Islet precursor cell (in vitro differentiated cells): ENCODE measurements at places on chromosomes 11 and 22.

GRCh38 chr11:130583801-130584211 is 135.4 kb downstream of the ADAMTS15 start:
- peak; percentile 70 for DNase-seq

DNA sequence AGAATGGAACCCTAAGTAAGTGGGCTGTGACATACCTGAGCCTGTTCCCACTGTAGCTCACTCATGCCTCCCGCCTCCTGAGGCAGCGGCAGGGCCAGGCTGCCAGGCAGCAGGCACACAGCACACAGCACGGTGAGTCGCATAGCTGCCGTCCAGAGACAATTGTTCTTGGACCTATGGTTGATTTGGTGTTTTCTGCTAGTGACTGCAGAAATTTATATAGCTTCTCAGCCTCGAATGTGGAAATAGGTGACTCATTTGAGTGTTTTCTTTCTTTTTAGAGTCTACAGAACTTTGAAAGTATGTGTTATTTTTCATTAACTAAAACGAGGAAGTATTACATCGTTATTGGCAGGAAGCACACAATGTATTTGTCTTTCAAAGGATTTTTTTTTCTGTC is at the start of gene MMP7:
Gene MMP7, minus strand, starts transcription at position 190 of the 400 bp plus-strand sequence. Its CDS starts 47 bp downstream, at position 143.
- DNase-seq = peak; percentile 82

DNA sequence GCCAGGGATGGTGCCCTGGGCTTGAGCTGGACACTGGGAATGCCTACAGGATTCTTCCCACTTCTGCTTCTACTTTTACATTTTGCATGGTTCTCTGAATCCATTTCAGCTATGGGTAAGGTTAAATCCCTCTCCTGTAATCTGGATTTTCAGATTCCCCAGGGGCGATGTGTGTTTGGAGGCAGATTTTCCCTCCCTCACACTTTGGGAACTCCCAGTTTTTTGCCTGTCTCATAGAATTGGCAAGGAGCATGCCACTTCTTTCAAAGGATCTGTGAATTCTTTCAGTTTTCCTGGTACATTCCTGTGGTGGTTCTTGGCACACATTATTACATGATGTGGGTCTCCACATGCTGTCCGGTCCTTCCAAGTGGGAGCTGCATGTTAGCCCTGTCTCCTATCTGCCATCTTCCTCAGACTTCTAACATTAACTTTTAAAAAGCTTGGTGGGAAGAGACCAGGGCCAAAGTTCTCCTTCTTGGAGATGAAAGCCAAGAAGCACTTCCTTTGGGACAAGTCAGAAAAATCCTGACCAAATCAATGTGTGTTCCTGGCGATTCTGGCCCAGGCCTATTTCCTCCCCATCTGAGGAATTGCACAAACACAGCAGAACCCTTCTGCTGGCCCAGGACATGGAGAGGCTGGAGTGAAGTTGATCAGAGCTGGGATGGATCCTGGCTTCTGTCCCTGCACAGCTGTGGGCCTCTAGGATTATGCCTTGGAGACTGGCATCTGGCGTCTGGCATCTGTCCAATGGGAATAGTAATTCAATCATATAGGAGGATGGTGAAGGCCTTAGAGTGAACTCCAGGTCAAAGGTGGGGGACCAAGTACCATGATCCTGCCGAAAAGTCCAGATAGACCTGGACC is 5.4 kb upstream of the APOL2 start:
- peak; percentile 23 for DNase-seq

DNA sequence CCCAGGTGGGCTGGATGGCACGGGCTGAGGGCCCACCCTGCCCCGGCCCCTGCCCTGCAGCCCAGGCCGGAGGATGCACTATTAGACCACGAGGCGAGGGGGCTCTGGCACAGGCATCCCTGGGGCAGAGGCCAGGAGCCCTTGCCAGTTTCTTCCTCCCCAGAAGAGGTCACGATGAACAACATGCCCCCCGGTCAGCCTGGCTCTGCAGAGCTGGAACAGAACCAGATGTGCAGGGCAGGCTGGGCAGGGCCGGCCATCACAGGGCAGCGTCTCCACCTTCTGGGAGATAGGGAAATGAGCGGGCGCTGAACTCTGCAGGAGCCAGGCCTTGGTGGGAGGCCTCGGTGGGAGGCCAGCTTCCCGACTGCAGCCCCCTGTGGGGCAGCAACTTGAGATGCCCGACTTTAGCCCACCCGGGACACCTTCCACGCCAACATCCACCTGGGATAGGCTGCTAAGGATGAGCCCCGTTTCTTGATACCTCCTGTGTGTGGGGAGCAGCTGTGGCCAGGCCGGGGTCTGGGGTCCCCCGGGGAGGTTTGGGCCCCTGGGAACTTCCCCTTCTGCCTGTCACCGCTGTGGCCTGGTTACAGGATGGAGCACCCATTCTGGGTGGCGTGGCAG is 21.8 kb upstream of the GNB1L start:
- peak; percentile 52 for DNase-seq

DNA sequence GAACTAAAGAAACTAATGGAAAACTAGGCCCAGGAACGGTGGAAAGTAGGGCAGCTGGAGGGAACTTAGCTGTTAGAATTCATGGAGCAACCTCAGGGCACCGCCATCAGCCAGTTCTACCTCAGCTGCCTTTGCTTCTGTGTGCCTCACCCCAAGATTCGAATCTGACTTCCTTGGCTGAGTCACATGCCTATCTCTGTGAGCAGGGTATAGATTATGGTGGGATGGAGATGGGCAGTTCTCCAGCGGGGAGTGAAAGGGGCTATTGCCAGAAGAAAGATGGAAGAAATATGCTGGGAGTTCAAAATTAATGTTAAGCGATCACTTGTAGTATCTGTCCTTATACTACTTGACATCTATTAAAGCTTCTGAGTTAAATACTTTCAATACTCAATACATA is 18.9 kb upstream of the VWA5A start:
- no peak for DNase-seq

DNA sequence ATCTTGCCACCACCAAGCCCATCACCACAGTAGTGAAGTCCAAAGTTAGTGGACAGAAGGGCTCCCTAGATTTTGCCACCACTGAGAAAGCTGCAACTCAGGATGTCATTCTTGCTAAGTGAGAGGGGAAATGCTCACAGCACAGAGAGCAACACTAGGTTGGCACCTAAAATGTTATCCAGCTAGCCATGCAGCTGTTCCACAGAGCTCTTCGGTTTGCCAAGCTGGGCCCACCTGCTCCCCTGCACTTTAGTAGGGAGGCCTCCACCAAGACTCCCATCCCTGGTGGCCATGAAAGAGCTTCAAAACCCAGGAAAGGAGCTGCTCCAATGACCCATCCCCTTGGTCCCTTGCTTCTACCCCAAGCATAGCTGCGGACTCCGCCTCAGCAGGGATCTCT is 63.8 kb downstream of the TRIM29 start:
- no peak for DNase-seq

DNA sequence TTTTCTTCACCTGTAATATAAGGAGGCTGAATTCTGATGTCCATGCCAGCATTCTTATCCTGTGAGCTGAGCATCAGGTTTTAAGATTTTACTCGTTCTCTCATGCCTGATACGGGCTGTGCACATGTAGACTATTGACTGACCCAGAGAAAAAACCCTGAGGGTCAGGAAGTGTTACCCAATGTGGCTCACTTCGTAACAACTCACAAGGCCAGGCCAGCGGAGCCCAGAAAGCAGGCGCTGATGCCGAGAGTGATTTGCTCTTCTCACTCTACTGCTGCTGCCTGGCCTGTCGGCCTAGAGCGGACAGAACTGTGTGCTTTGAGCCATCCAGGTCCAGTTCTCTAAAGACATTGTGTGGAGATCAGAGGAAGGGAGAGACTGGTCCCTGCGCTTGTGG is 10.8 kb downstream of the THYN1 start:
- DNase-seq = peak; percentile 52

DNA sequence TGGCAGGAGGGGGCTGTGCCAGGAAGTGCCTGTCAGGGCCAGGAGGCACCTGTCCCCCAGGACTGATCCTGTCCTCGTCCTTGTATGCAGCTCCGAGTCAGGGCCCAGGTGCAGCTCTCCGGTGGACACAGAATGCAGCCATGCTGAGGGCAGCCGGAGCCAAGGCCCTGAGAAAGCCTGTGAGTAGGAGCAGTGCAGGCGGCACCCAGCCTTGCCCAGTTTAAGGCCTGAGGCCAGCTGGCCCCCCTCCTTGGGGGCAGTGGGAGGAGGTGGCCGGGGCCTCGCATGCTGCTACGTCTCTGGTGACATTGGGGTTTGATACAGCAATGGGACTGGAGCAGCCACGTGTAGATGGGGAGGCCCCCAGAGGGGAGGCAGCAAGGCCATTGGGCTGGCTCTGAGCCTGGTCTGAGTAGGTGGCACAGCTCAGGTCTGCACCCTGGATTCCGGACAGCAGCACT is 34.9 kb downstream of the SBF1 start:
- no peak for DNase-seq

- no peak for DNase-seq
Observed at GRCh38 chr11:101707477-101707876, 123.7 kb upstream of the TRPC6 start.

DNA sequence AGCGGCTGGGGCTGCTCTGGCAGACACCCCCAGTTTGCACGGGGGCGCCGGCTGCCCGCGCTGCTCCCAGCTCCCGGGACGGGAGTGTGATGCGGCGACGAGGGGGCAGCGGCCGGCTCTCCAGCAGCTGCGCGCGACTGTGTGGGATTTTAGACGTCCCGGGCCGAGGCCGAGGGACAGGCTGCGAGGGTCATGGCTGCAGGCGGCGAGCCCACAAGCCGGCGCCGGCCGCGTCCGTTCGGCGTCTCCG is 159 bp downstream of the FZD4 start:
- DNase-seq = no peak

- DNase-seq = peak; percentile 96
Observed at GRCh38 chr11:121655537-121656327, 203.0 kb upstream of the SORL1-AS1 start.

GRCh38 chr11:129209891-129210830 is 18.0 kb upstream of the ARHGAP32 start:
- no peak for DNase-seq

DNA sequence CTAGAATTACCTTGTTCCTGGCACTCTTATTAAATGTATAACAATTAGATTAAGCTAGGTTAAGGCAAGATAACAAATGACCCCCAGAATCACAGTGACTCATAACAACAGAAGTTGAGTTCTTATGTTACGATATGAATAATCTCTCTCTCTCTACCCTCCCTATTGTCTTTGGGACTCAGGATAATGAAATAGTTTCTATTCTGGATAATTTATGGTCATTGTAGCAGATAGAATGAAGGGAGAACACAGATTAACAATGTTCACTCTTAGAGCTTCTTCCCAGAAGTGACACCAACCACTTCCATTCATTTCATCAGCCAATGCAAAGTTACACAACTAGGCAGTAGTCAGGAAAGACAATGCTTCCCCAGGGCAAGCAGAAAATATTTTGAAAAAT is 334.5 kb downstream of the C11orf87 start:
- DNase-seq = no peak

GRCh38 chr22:25120761-25121212 is 78.9 kb upstream of the CRYBB3 start:
- DNase-seq = peak; percentile 60

GRCh38 chr11:20248121-20248772 is 88.0 kb upstream of the DBX1 start:
- no peak for DNase-seq

GRCh38 chr11:11311169-11311568 is 41.9 kb downstream of the CSNK2A3 start:
- no peak for DNase-seq

GRCh38 chr11:112408517-112408916 is 147.9 kb upstream of the PLET1 start:
- no peak for DNase-seq

DNA sequence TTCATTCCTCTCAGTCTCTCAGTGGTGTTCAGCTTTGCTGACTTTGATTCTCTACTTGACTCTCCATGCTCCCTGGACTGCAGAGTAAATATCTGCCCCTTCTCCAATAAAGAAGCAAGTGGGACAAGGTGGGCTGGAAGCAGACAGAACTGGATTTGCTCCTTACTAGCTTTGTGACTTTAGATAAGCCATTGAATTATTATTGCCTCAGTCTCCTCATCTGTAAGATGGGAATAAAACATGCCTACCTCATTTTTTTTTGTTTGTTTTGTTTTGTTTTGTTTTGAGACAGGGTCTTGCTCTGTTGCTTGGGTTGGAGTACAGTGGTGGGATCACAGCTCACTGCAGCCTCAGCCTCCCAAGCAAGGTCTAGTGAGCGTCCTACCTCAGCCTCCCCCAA is 44.6 kb downstream of the WT1 start:
- no peak for DNase-seq

- no peak for DNase-seq
Observed at GRCh38 chr11:133776671-133777367, 68.5 kb downstream of the SPATA19 start.

DNA sequence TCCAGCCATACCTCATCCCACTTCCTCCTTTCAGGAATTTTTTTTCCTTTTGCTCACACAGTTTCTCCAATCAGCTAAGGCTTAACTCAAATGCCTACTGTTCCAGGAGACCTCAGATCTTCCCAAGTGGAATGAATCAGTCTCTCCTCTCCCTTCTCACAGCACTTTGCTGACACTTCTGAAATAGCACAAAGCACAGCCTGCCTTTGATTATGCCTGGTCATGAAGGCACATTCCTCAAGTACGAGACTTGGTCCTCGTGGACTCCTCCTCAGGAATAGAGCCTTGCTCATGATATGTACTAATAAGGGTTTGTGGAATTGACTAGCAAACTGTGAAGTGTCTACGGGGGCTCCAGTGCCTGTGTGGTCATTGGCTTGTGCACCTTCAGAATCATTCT is 176.7 kb upstream of the TENM4 start:
- peak; percentile 85 for DNase-seq

DNA sequence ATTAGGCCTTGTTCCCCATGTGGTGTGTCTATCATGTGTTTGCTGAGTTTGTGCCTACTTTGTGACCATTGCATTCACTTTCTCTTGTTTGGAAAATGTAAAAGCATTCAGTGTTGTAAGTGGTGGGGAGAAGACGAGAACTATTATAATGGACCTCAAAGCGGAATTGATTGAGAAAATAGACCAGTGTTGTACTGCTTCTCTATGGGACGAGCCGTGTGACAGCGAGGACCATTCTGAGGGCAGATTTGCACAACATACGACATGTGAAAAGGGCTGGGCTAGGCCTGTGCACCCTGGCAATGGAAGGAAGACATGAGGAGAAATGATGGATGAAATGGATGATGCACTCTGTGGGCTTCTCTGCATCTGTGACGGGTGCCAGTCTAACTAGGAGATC is 233.5 kb downstream of the DSCAML1 start:
- DNase-seq = no peak

GRCh38 chr11:66289548-66290329 is 796 bp upstream of the YIF1A start:
- DNase-seq = peak; percentile 95

- peak; percentile 54 for DNase-seq
Observed at GRCh38 chr11:2582946-2583604, 116.7 kb downstream of the KCNQ1OT1 start.
